ENCODE measurements at places on chromosomes 3 and 15. TPM values are rescaled to one million over a fixed set of nuclear protein-coding genes. Genes with fewer than 3 reads are reported as not detected.

Gene CPEB1
- total RNA-seq, result 15.2 TPM

Gene KLHL6
- total RNA-seq, result not detected

Gene INKA1
- total RNA-seq, result 4.2 TPM

Gene ERC2
- total RNA-seq, result 48.3 TPM

Gene RNF111
- 57.4 TPM for total RNA-seq

Gene CISH
- total RNA-seq, result 6.0 TPM

Gene TUSC7
- total RNA-seq, result not detected

Gene SERINC4
- not detected for total RNA-seq

Gene A4GNT
- total RNA-seq, result not detected

Gene CTDSPL
- total RNA-seq, result 6.6 TPM

Gene AADAC
- total RNA-seq, result not detected

Gene PLD1
- total RNA-seq, result 0.61 TPM

Gene CPNE9
- 54.6 TPM for total RNA-seq

Gene MESP2
- total RNA-seq, result not detected

Gene SEMA7A
- 16.2 TPM for total RNA-seq

Gene ZNF619
- total RNA-seq, result 7.2 TPM

Gene PRR23E
- total RNA-seq, result not detected

Gene LDHAL6B
- total RNA-seq, result not detected

Gene PTX3
- total RNA-seq, result 2.4 TPM

Gene TIGIT
- not detected for total RNA-seq

Gene CHRM5
- total RNA-seq, result not detected

GRCh38 chr15:77500989-77501388, 80.3 kb downstream of the HMG20A start:
- H3K4me3 ChIP-seq, result no peak overlapping the region
- DNase-seq, result no peak
- peaks cover 10% of the 10 kb centered on the region for H3K27me3 ChIP-seq
- no peak overlapping the region for H3K27ac ChIP-seq
- no peaks in the 10 kb centered on the region for H3K36me3 ChIP-seq

GRCh38 chr15:91047545-91048199, 25.3 kb upstream of the VPS33B start:
- H3K4me1 ChIP-seq, result no peaks in the 10 kb centered on the region
- H3K27me3 ChIP-seq, result no peaks in the 10 kb centered on the region
- peaks cover 9% of the 10 kb centered on the region for H3K36me3 ChIP-seq
- no peak overlapping the region for H3K27ac ChIP-seq
- DNase-seq, result no peak

DNA sequence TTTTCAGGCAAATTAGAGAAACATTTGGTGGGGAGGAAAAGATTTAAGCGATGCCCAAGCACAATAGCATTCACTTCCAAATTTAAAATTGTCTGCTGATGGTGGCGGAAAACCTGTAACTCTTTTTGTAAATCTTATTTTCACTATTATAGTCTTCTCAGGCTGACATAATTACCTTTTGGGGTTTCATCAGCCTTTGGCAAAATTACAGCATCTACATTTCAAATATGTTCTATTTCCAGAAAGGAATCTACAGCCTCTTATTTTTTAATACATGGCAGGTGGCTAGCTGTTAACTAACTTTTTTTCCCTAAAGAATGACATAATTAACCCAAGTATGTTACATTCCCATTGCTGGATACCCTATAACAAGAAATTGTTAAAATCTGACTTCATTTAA, 391.5 kb upstream of the CCDC54 start:
- no peaks in the 10 kb centered on the region for H3K27me3 ChIP-seq
- H3K36me3 ChIP-seq, result no peaks in the 10 kb centered on the region
- no peak overlapping the region for H3K4me3 ChIP-seq
- H3K4me1 ChIP-seq, result no peaks in the 10 kb centered on the region

DNA sequence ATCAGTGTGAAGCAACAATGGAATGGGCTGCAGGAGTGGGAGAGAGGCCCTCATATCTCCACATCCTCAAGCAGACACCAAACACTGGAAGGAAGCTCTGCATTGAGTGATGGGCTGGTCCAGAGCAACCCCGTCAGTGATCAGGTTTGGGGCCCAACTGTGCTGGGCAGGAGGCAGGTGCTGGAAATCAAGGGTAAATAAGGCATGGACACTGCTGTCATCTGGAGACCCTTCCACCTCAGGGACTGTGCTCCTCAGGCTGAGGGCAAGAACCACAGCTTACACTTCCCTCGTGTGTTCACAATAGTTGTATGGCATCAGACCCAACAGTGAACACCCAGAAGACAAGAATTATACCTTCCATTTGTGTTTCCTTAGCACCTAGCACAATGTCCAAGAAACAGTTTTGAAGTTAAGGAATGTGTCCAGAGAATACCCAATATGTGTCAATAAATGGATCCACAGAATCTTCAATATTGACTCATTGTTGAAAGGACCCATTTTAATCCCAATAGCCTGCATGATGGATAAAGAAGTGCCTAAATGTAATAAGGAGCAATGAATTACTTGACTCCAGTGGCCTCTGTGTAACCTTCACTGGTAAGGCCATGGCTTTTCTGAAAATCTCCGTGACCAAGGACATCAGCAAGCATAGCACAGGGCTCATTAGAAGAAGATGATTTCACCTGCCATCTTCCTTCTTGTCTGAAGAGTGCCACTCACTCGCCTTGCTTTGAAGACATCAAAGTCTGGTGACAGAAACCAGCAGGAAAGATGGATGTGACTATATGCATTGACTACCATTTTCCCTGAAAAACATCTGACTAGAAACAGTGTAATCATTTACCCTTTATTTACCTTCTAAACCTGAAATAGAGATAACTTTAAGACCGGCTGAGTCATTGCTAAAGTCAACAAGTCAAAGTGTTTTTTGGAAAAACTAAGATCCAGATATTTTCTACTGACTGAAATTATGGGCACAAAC, 7.0 kb upstream of the AHSG start:
- H3K27ac ChIP-seq, result peak overlapping the region; percentile 8
- no peak for DNase-seq
- no peaks in the 10 kb centered on the region for H3K36me3 ChIP-seq

GRCh38 chr15:86255247-86255646, 175.6 kb downstream of the AGBL1 start:
- no peak overlapping the region for H3K4me3 ChIP-seq
- no peak for DNase-seq

DNA sequence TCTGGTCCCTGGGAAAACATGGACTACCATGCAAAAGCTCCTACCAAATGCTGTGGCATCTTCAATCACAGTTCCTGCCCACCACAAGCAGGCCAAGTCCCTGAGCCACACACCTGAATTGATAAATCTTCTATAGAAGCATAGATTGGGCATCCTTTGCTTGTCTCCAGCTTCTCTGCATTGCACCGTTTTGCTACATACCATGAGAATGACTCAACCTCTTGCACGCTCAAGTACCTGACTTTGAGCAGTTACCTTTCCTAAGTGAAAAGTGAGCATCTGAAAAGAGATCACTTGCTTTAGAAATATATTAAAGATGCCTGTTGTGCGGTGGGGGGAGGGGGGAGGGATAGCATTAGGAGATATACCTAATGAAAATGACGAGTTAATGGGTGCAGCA, 31.3 kb downstream of the GATM start:
- H3K4me3 ChIP-seq, result no peak overlapping the region
- H3K4me1 ChIP-seq, result no peaks in the 10 kb centered on the region
- H3K27ac ChIP-seq, result no peak overlapping the region

GRCh38 chr3:194328053-194328657, 23.0 kb downstream of the CPN2 start:
- peaks cover 14% of the 10 kb centered on the region for H3K4me1 ChIP-seq
- H3K4me3 ChIP-seq, result no peak overlapping the region
- DNase-seq, result peak; percentile 48

- no peaks in the 10 kb centered on the region for H3K36me3 ChIP-seq
- H3K27me3 ChIP-seq, result no peaks in the 10 kb centered on the region
- no peak overlapping the region for H3K27ac ChIP-seq
- no peak overlapping the region for H3K4me3 ChIP-seq
- no peaks in the 10 kb centered on the region for H3K4me1 ChIP-seq
Observed at GRCh38 chr3:23325466-23326065, 122.4 kb downstream of the UBE2E2 start.

DNA sequence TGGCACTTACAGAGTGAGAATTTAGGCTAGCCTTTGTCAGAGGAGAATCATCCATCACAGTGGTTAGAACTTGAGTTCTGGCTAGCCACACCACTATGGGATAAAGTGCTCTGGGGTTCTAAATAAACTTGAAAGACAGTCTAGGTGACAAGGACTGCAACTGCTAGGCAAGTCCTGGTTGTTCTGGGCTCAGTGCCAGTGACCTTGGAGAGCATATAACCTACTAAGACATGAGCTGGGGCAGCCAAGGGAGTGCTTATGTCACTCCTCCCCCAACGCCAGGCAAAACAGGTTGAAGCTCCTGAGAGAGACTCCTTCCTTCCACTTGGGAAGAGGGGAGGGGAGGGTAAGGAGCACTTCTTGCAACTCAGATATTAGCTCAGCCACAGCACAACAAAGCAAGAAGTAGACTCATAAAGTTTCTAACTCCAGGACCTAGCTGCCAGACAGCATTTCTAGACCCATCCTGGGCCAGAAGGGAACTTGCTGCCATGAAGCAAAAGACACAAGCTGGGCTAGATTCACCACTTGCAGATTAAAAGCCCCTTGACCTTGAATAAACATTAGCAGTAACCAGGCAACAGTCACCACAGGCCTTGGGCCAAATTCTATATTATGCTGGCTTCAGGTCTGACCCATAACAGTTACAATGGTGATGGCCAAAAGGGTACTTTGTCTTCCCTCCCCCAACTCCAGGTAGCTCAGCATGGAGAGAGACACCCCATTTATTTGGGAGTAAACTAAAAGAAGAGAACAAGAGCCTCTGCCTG, 963.7 kb downstream of the PLOD2 start:
- DNase-seq, result no peak
- no peaks in the 10 kb centered on the region for H3K27me3 ChIP-seq
- H3K4me1 ChIP-seq, result no peaks in the 10 kb centered on the region

- H3K4me3 ChIP-seq, result no peak overlapping the region
- peaks cover 4% of the 10 kb centered on the region for H3K27me3 ChIP-seq
- DNase-seq, result no peak
- peaks cover 12% of the 10 kb centered on the region for H3K36me3 ChIP-seq
Observed at GRCh38 chr3:45169125-45169904, 23.1 kb upstream of the CDCP1 start.

DNA sequence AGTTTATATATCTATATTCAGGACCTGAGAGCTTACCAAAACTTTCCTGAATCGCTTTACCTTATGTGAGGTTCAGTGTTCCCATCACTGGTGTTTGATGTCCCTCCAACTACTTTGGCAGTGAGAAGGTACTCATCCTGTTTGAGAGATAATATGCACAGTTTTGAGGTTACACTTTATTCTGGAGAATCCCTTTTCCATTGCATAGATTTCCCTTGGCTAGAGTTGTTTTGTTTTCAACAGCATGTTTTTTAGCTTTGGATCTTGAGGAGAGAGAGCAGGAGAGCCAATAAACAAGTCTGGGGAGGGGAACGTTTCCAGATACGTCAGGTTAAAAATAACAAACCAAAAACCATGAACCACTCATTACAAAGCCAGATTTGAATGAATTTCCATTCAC, 33.6 kb downstream of the CD200 start:
- no peak overlapping the region for H3K4me3 ChIP-seq
- no peaks in the 10 kb centered on the region for H3K27me3 ChIP-seq
- no peaks in the 10 kb centered on the region for H3K4me1 ChIP-seq
- no peaks in the 10 kb centered on the region for H3K36me3 ChIP-seq
- peak overlapping the region; percentile 41 for H3K27ac ChIP-seq

GRCh38 chr3:50168791-50169190, 13.7 kb downstream of the SEMA3F start:
- H3K4me1 ChIP-seq, result peaks cover 26% of the 10 kb centered on the region
- no peak for DNase-seq
- no peak overlapping the region for H3K27ac ChIP-seq
- peaks cover 4% of the 10 kb centered on the region for H3K27me3 ChIP-seq

- no peak overlapping the region for H3K27ac ChIP-seq
- H3K4me1 ChIP-seq, result peaks cover 3% of the 10 kb centered on the region
- no peak for DNase-seq
- H3K36me3 ChIP-seq, result no peaks in the 10 kb centered on the region
- no peak overlapping the region for H3K4me3 ChIP-seq
Observed at GRCh38 chr3:125220183-125220582, 7.6 kb upstream of the SLC12A8 start.

GRCh38 chr15:100728371-100729201, 126.2 kb downstream of the ASB7 start:
- no peak overlapping the region for H3K27ac ChIP-seq
- H3K4me3 ChIP-seq, result no peak overlapping the region
- peaks cover 2% of the 10 kb centered on the region for H3K4me1 ChIP-seq
- no peak for DNase-seq
- peaks cover 3% of the 10 kb centered on the region for H3K27me3 ChIP-seq
- H3K36me3 ChIP-seq, result no peaks in the 10 kb centered on the region

- H3K27ac ChIP-seq, result no peak overlapping the region
- H3K36me3 ChIP-seq, result no peaks in the 10 kb centered on the region
- no peaks in the 10 kb centered on the region for H3K4me1 ChIP-seq
- H3K27me3 ChIP-seq, result no peaks in the 10 kb centered on the region
Observed at GRCh38 chr3:11904157-11904556, 57.5 kb upstream of the TAMM41 start.

GRCh38 chr3:32712506-32713055, 27.6 kb downstream of the CNOT10 start:
- H3K4me1 ChIP-seq, result peaks cover 14% of the 10 kb centered on the region
- peaks cover 3% of the 10 kb centered on the region for H3K27me3 ChIP-seq
- no peak overlapping the region for H3K27ac ChIP-seq

GRCh38 chr15:62940755-62941361, 101.7 kb upstream of the TPM1 start:
- H3K4me1 ChIP-seq, result peaks cover 3% of the 10 kb centered on the region
- H3K27ac ChIP-seq, result peak overlapping the region; percentile 4
- no peak overlapping the region for H3K4me3 ChIP-seq

- H3K4me3 ChIP-seq, result no peak overlapping the region
- no peak overlapping the region for H3K27ac ChIP-seq
- no peak for DNase-seq
- H3K4me1 ChIP-seq, result peaks cover 12% of the 10 kb centered on the region
Observed at GRCh38 chr3:71012971-71013370, 570.6 kb downstream of the FOXP1 start.
